ENCODE measurements at places on chromosomes 5 and 9. TPM values are rescaled to one million over a fixed set of nuclear protein-coding genes. Genes with fewer than 3 reads are reported as not detected.
A peak's percentile ranks its signal among the peaks of the same experiment; 100 is the strongest.

DNA sequence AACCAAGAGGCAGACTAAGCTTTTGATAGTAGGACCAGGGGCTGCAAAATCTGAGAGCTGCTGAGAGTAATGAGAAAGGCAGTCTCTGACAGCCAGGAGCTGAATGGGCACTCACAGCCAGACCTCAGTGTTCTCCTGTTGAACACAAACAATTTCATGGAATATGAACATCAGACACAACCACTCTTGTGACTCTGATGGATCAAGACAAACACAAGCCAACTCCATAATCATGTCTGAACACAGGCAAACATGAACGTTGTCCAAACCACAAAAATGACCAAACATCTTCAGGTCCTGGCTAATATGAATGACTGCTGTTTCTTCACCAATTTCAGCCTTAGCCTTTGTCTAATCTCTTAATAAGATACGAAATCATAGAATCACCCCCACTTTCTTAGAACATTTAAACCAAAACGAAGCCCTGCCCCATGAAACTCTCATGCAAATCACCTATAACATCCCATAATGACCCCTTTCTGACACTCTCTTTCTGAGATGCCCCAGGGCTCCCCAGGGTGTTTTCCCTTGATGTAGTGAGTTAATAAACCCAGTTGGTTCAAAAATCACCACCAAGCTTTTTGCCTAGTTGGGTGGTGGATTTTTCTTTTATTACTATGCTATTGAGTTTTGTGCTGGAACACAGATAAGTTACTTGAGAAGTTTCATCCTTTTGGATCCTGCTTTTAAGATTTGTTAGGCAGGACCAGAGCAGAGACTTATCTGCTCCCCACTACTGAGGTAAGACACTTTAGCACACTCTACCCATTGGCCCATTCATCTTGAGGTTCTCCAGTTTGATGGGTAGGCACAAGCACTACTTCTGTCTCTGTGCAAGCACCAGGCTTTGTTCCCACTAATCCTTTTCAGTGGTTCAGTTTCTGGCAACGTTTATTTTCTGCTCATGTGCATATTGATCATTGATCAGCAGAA, 5.9 kb upstream of the ERAP2 start:
- DNase-seq: no peak

DNA sequence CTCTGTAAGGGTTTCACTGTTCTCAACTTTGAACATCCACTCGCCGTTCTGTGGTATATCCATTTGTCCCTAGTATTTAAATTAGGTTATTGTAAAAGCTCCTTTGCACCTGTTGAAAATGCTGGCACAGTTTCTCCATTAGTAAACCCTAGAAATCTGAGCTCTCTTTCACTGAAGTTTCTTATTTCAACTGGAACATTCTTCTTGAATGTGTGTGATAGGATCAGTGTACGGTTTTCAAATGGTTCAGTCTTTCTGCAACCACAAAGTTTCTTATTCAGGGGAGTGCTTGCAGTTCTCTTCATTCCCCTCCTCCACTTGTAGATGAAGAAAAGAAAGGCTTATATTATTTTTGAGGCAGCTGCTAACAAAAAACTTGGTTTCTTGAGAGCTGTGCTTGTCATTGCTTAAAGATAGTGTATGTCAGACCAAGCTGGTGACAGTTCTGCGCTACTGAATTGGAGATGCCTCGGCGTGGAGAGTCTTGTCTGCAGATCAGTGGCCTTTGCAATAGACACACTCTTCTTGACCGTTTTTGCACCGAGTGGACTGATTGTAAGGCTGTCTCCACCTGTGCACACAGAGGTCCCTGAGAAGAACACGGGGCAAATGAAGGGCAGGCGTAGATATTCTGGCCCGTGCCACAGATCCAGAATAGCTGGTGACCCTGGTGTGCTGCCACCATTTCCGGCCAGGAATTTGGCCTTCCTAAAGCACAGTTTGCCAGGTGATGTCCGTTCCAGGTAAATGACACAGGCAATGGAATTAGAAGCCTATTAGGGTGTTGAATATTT, 102.2 kb downstream of the TRIO start:
- no peak for DNase-seq

- DNase-seq: no peak
These were observed 152.9 kb upstream of the SLC28A3 start for GRCh38 chr9:84493284-84493947.

GRCh38 chr9:89596937-89597555, 7.8 kb upstream of the GADD45G start:
- DNase-seq: no peak

- DNase-seq: no peak
These were observed 20.8 kb upstream of the SLC44A1 start for GRCh38 chr9:105223544-105224140.

- no peak for DNase-seq
These were observed 7.9 kb downstream of the AMACR start for GRCh38 chr5:33999978-34000377.

GRCh38 chr9:89786655-89787054, 181.8 kb downstream of the GADD45G start:
- DNase-seq: peak; percentile 67

DNA sequence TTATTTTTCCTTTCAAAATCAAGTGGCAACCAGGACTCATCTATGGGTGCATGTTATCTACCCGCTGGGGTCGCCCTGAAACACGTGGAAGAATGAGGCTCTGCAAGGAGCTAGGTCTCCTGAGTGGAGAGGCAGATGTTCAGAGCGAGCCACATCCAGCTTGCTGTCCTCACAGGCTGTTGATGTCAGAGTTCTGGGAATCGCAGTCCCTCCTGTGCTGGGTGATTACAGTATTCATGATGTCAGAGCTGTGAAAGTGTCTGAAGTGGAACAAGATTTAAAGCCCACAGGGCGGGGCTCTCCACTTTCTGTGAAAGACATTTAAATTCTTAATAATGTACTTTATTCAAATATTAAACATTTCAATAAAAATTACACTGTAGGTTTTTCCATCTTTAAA, 24.4 kb upstream of the LMX1B start:
- no peak for DNase-seq

GRCh38 chr5:142080248-142080647, 28.3 kb upstream of the NDFIP1 start:
- no peak for DNase-seq

- DNase-seq: no peak
These were observed 531.6 kb upstream of the KLF4 start for GRCh38 chr9:108021096-108021710.

DNA sequence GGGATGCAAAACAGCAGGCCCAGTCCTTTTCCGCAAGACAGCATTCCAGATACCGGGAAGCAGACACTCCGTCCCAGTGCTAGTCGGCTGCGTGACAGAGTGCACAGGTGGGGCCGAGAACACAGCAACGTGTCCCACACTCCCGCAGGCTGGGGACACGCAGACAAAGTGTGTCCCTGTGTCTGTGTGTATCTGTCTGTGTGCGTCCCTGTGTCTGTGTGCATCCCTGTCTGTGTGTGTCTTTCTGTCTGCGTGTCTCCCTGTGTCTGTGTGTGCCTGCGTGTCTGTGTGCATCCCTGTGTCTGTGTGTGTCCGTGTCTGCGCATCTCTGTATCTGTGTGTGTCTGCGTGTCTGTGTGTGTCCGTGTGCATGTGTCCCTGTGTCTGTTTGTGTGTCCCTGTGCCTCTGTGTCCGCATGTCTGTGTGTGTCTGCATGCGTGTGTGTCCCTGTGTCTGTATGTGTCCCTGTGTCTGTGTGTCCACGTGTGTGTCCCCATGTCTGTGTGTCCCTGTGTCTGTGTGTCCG, 137.0 kb downstream of the MRPL36 start:
- DNase-seq: no peak

The IFNB1 gene
- not detected for total RNA-seq

The PCA3 gene
- 0.20 TPM for total RNA-seq

The LCN10 gene
- total RNA-seq: not detected
